Activated T-helper 2 cell treated with anti-CD3 and anti-CD28 coated beads, Interferon-gamma antibody, Interleukin-2, Interleukin-4, amounts not matched to agents 10 μg/mL and 5 μg/mL and 100 μg/mL, durations not matched to agents 14 hours and 24 hours and 36 hours (primary cell): ENCODE measurements at places on chromosomes 3 and 15. TPM values are rescaled to one million over a fixed set of nuclear protein-coding genes. Genes with fewer than 3 reads are reported as not detected.

Gene FETUB
- total RNA-seq = not detected in 2 replicates

Gene WNT5A
- 0.05 TPM in 2 replicates for total RNA-seq

Gene STXBP5L
- total RNA-seq = not detected in 2 replicates

Gene MON1A
- 15.1 and 15.7 TPM in 2 replicates for total RNA-seq

Gene FAM43A
- 6.9 and 7.0 TPM in 2 replicates for total RNA-seq

Gene CLEC3B
- total RNA-seq = 0.21 TPM in 1 of 2 replicates, not detected in the other

Gene TMEM212
- 0.09 TPM in 1 of 2 replicates, not detected in the other for total RNA-seq

Gene IP6K2
- total RNA-seq = 65.4 and 68.2 TPM in 2 replicates

Gene COLQ
- 1.6 and 2.1 TPM in 2 replicates for total RNA-seq

Gene CFAP100
- total RNA-seq = not detected in 2 replicates

Gene DZIP1L
- 0.16 TPM in 1 of 2 replicates, not detected in the other for total RNA-seq

Gene GUCA1C
- total RNA-seq = not detected in 2 replicates

- no peak overlapping the region for H3K27ac ChIP-seq
- peaks cover 3% of the 10 kb centered on the region for H3K36me3 ChIP-seq
- peaks cover 4% of the 10 kb centered on the region for H3K4me1 ChIP-seq
- H3K4me3 ChIP-seq = no peak overlapping the region
Measured at GRCh38 chr3:128311441-128311844, 155.2 kb downstream of the DNAJB8 start.

DNA sequence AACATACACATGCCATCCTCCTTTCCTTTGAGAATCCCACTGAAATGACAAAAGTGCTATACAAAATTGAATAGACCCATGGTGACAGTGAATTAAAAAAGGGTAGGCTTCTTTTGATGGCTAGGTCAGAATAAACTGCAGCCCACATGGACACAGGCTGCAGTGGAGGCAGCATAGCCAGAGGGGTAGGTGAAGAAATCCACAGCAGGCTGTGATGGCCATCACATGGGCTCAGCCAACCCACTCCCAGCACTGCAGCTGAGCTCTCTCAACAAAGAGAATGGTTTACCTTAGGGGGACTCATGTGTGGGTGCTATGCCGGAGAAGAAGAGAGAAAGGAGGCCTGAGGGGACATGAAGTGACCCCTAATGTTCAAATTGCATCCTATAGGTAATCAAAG lies 331.1 kb downstream of the CHST2 start:
- H3K4me3 ChIP-seq = no peak overlapping the region
- DNase-seq = no peak
- no peaks in the 10 kb centered on the region for H3K4me1 ChIP-seq
- no peaks in the 10 kb centered on the region for H3K27me3 ChIP-seq

DNA sequence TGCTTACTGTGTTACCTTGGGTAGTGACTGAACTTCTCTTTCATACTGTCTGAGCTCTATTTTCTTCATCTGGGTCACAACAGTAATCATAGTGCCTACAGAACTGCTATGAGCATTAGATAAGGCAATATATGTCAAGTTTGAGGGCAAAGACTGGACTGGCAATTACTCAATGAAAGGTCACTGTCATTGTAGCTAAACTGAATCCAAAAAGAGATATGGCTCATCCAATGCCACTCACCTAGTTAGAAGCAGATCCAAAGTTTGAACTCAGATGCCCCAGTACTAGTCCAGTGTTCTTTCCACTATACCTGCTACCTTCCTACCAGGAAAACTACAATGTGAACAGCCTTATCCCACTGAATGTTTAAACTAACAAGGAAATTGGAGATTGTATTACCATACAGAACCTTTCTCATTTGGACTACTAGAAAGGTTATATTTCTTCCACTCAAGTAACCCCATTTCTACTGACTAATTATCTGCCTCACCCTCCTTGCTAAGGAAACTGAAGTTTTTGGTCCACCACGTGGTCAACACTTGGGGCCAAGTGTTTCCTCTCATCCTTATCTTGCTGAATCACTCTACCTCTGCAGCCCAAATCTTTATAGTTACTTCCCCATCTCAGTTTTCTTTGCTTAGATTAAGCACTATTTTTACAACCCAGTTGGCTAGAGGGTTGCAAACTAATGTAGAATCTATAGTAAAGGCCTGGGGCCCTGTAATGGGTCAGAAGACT lies 202.3 kb upstream of the LPP start:
- no peaks in the 10 kb centered on the region for H3K36me3 ChIP-seq
- no peak for DNase-seq
- H3K4me1 ChIP-seq = peaks cover 36% of the 10 kb centered on the region
- no peak overlapping the region for H3K4me3 ChIP-seq
- peaks cover 2% of the 10 kb centered on the region for H3K27me3 ChIP-seq

DNA sequence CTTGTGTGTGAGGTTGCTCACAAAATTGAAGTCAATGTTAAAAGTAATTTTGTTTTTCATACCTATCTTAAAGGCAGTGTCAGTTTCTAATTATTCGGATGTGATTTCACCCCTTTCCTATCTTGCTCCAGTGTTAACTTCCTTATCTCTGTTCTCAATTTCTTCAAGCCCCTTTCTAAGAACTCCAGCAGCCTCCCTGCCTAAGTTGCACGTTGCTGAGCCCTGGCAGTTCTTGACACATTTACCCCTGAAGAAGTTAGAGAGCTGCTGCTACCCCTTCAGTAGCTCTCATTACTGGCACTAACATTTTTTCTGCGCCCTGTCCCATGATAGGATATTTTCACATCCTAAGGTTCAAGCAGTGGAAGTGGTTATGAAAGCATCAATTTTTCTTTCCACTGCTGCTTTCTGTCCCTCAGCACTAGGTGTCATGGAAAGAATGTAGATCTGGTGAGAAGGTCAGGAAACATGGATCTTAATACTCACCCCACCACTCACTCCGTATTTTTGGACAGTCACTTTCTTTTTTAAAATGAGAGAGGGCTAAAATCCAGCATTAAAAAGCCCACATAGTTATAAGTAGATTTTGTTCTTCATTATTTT lies 62.9 kb downstream of the OPA1 start:
- H3K27me3 ChIP-seq = no peaks in the 10 kb centered on the region
- H3K4me3 ChIP-seq = no peak overlapping the region
- H3K36me3 ChIP-seq = peaks cover 66% of the 10 kb centered on the region
- H3K4me1 ChIP-seq = no peaks in the 10 kb centered on the region

- H3K36me3 ChIP-seq = no peaks in the 10 kb centered on the region
- no peak overlapping the region for H3K27ac ChIP-seq
- H3K4me3 ChIP-seq = no peak overlapping the region
- no peaks in the 10 kb centered on the region for H3K27me3 ChIP-seq
Measured at GRCh38 chr3:82353306-82354171, 592.1 kb upstream of the GBE1 start.

- no peak overlapping the region for H3K4me3 ChIP-seq
- no peaks in the 10 kb centered on the region for H3K4me1 ChIP-seq
- DNase-seq = no peak
- H3K27me3 ChIP-seq = no peaks in the 10 kb centered on the region
- H3K36me3 ChIP-seq = no peaks in the 10 kb centered on the region
Measured at GRCh38 chr15:62439543-62440016, 274.5 kb upstream of the C2CD4B start.

- H3K4me3 ChIP-seq = no peak overlapping the region
- no peaks in the 10 kb centered on the region for H3K4me1 ChIP-seq
- peaks cover 51% of the 10 kb centered on the region for H3K27me3 ChIP-seq
- H3K27ac ChIP-seq = no peak overlapping the region
Measured at GRCh38 chr15:34753236-34753894, 1.4 kb downstream of the GJD2 start.

DNA sequence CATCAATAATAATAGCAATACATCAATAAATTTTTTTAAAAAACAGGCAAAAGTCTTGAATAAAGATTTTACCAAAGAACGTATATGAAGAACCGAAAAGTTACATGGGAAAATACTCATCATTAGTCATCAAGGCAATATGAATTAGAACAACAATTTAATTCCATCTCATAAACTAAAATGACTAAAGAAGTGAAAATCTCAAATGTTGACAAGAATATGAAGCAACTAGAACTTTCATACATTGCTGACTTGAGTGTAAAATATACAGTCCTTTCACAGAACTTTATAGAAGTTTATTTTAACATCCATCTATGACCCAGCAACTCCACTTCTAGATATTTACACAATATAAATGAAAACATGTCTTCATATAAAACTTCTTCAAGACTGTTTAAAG lies 35.3 kb upstream of the ABHD10 start:
- peaks cover 23% of the 10 kb centered on the region for H3K27me3 ChIP-seq
- H3K4me1 ChIP-seq = no peaks in the 10 kb centered on the region
- no peak overlapping the region for H3K4me3 ChIP-seq
- H3K27ac ChIP-seq = no peak overlapping the region
- DNase-seq = no peak

- peak overlapping the region; percentile 75 for H3K27ac ChIP-seq
- H3K27me3 ChIP-seq = peaks cover 2% of the 10 kb centered on the region
- peak overlapping the region; percentile 17 for H3K4me3 ChIP-seq
- H3K36me3 ChIP-seq = peaks cover 17% of the 10 kb centered on the region
Measured at GRCh38 chr3:192887047-192887446, 30.6 kb downstream of the MB21D2 start.

DNA sequence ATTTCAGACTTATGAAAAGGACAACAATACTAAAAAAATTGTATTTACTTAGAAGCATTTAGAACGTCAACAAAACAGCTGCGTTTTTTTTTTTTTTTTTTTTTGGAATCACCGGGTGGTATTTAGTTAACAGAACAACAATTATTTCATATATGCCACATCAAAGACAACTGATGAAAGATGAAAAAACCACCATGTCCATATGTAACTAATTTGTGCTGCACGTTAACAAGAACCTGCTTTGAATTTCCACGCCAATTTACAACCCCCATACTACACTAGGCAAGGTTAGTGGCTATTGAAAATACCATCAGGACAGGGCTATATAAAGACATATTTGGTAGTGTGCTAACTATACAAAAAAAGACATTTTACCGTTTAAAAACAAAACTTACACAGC lies 189.3 kb upstream of the ROBO1 start:
- H3K4me1 ChIP-seq = no peaks in the 10 kb centered on the region
- H3K27me3 ChIP-seq = no peaks in the 10 kb centered on the region
- H3K27ac ChIP-seq = no peak overlapping the region

DNA sequence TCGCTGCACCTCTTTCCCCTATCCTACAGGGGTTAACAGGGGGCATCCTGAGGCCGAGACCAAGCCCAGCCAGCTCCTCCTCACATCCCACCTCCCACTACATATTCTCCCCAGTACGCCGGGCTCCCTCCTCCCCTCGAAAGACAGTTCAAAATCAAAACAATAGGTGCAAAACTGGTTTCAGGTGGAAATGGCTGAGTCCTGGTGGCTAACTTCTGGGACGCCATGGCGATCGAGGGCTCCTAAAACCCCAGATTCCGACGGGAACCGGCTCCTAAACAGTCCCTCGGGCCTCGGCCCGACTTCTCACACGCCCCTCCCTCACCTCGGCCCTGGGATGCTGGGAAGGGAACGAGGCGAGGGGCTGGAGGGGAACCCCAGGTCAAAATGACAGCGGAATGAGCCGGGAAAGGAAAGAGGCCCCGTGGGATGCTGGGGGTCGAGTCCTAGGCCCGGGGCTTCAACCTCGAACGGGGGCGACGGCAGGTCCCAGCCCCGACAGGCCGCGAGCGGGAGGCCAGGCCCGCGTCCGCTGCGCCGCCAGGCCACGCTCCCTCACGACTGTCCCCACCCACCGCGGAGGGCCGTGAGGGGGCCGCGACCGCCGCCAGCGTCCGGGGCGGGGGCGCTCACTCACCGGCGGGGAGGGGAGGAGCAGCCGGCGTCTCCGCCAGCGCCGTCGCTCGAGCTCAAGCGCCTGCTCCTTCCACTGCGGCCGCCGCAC lies 492 bp downstream of the TMCC1 start:
- peak overlapping the region; percentile 82 for H3K27ac ChIP-seq
- H3K27me3 ChIP-seq = no peaks in the 10 kb centered on the region
- peaks cover 40% of the 10 kb centered on the region for H3K4me1 ChIP-seq
- H3K4me3 ChIP-seq = peak overlapping the region; percentile 87
